ENCODE measurements at places on chromosomes 5 and 9.

DNA sequence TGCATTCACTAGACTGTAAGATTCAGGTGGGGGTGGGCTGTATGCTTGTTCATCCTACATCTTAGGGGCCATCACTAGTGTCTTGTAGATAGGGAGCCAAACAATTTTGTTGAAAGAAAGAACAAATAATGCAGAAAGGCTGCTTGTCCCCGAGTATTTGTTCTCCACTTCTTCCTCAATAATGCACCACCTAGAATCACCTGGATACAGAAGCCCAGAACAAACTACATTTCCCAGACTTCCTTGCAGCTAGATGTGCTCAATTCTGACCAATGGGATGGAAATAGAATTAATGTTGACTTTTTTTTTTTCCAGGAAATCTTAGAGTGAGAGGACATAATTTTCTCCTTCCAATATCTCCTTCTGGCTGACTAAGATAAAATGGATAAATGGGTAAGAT is 38.9 kb upstream of the TNFSF8 start:
- no peak for DNase-seq

DNA sequence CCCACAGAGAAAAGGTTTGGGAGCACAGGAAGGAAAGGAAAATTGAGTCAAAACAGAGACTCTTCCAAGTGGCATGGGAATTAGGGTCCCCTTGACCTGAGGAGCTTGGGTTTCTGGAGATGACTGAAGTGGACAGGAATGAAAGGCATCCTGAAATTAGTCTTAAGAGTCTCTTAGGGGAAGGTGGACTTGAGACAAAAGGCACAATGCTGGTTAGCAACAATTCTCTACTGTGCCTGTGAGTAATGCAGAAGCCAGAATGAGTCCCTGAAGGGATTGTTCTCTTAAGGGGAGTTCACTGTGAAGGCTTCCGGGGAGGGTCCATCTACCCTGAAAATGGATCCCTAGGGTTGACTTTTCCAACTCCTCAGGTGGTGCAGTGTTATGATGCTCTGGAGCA is 58.4 kb upstream of the FOXE1 start:
- DNase-seq, result no peak

GRCh38 chr5:68239487-68239886 is 23.9 kb downstream of the PIK3R1 start:
- DNase-seq, result peak; percentile 58

GRCh38 chr9:5582835-5583195 is 46.1 kb upstream of the RIC1 start:
- DNase-seq, result no peak

GRCh38 chr5:151383011-151383410 is 35.7 kb upstream of the SLC36A2 start:
- DNase-seq, result no peak

DNA sequence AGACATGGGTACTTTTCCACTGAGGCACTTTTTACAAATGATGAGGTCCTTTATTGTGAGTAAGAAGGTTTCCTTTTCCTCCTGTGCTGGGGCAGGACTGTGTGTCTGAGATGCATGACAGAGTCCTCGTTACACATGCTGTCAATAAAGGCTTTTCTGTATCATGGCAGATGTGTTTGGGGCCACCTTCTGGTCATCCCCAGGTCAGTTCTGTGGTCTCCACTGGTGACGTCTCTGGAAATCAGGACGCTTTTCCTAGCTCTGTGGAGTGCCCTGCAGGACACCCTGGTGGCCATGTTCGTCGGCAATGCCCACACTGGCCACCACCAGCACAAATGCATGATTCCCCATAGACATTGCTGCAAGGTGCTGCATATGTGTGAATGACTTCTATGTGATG is 2.8 kb downstream of the CMBL start:
- DNase-seq, result no peak

DNA sequence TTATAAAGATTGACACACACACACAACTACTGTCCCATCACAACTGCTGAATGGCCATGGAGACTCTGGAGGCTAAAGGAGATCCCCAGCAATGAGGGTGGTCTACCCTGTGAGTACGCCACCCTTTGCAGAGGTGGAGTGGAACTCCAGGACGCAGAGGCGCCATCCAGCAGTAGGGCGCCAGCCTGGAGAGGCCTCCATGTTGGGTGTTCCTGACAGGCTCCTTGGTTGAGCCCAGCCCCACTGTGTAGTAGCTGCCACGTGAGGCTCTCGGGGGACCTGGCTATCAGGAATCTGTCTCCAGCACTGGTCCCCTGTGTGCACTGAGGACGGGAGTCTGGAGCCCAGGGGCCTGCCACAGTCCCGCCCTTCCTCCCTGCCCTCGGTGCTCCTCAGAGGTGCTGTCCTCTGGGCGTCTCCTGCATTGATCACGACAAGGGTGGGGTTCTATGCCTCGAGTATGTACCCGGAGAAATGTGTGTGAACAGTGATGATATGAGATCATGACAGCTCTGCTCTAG is 72.3 kb downstream of the DAP start:
- DNase-seq, result no peak

- DNase-seq, result no peak
These were observed 339.2 kb downstream of the AGTPBP1 start for GRCh38 chr9:85402551-85402950.

DNA sequence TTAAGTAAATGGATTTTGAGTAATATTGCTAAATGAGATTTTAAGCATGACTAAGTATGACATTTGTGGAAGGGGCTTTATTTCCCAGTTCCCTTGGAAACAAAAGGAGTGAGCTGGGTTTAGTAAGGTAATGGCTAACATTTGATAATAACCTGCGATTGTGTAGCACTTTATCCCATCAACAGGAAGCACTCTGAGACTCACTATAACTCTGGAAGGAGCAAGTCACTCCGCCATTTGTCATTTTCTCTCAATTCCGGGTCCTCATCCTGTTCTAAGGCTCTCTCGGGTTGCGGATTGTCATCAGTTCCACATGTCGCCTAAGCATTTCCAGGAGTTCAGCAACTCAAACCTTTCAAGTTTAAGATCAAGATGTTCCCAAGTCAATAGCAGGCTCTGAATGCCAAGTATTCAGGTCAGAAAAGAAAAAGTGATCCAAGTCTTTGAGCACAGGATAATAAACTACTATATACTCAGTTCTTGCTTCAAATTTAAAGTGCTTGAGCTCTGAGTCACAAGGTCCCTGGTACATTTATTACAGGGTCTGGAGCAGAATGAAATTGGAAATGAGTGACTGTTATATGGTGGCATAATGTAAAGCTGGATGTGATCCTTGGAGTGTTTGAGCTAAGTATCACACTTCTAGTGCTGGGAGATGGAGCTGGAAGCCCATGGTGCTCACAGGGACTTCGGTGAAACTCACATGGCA is 39.3 kb downstream of the CAPSL start:
- DNase-seq, result no peak

GRCh38 chr5:40491644-40492043 is 188.1 kb upstream of the PTGER4 start:
- no peak for DNase-seq

GRCh38 chr5:90853750-90854149 is 295.2 kb downstream of the ADGRV1 start:
- DNase-seq, result no peak

DNA sequence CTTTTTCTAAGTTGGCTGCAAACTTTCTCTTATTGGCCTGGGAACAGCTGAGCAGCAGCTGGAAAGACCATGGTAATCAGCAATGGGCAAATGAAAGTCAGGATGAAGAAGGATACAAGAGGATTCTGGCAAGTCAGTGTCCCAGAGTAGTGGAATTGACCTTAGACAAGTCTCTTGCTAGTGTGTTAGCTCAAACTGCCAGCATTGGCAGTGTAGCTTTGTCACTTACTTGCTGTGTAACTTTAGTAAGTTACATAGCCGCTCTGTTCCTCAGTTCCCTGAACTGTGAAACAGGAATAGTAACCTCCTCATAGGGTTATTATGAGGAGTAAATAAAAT is 3.6 kb downstream of the ALDH1A1 start:
- DNase-seq, result no peak

DNA sequence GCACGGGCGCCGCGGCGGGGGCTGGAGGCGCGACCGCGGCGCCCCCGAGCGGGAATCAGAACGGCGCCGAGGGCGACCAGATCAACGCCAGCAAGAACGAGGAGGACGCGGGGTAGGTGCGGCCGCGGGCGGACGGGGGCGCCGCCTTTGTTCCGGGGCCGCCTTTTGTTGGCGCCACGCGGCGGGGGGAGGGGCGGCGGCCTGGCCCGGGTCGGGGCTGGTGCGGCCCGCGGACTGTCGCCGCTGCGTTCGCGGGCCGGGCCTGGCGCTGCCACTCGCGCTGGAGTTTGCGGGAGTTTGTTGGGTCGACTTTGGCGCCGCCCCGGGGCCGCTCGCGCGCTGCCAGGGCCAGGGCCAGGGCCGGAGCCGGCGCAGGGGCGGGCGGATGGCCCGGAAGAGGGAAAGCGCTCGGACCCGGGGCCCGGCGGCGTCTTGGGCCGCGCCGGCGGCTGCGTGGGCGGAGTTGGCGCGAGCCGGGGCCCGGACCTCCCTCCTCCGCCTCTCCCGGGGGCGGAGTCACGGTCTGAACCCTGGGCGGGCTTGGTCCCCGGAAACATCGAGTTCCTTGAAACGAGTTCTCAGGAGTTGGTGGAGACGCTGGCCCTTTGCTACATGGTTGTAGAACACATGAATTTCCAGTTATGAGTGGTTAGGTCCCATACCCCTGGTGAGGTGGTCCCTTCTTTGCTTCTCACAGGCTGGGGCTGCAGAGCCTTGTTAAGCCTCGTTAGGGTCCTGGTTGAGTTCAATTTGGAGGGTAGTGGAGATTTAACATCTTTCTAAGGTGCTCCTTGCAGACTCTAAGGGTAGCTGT is 809 bp downstream of the HNRNPAB start:
- DNase-seq, result peak; percentile 48

- DNase-seq, result no peak
These were observed 348.8 kb downstream of the SH3GL2 start for GRCh38 chr9:17927616-17928015.

DNA sequence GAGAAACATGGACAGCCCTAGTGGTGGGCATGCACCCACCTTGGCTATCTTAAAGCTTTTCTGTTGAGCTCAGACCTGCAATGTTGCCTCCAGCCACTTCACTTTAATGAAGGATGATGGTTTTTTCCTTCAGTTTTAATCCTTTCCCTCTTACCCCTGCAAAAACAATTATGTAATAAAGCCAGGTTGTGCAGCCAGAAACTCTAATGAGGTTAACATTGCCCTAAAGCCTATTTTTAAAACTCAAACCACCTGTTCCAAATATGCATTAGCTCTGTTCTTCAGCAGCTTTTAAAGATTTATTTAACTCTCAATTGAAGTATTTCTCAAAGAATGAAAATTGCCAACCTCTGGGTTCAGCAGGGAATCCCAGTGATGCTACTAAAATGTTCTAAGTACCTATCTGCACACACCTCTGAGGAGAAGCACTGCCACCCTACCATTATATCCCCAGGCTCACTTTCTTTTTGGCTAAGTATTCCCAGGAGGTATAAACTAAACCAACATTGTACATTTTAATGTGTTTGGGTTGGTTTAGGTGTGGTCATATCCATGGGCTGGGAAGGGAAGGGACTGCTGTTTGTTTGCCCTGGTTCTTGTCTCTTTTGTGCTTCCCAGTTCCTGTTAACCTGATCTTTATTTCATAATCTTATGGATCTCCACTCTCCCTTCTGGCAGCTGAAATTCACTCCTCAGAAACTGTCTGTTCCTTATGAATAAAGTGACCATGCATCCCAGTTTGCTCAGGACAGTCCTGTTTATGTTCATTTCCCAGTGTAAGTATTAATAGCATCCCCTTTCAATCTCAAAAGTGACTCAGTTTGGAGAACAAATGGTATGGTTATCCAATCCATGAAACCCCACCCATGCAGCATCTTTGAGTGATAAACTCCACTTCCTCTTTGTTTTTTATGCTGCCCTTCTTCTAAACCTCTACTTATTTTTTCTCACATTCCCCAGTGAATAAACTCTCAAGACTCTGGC is 251.7 kb downstream of the RAB3C start:
- DNase-seq, result no peak

GRCh38 chr5:44774279-44774880 is 34.4 kb upstream of the MRPS30 start:
- DNase-seq, result no peak

DNA sequence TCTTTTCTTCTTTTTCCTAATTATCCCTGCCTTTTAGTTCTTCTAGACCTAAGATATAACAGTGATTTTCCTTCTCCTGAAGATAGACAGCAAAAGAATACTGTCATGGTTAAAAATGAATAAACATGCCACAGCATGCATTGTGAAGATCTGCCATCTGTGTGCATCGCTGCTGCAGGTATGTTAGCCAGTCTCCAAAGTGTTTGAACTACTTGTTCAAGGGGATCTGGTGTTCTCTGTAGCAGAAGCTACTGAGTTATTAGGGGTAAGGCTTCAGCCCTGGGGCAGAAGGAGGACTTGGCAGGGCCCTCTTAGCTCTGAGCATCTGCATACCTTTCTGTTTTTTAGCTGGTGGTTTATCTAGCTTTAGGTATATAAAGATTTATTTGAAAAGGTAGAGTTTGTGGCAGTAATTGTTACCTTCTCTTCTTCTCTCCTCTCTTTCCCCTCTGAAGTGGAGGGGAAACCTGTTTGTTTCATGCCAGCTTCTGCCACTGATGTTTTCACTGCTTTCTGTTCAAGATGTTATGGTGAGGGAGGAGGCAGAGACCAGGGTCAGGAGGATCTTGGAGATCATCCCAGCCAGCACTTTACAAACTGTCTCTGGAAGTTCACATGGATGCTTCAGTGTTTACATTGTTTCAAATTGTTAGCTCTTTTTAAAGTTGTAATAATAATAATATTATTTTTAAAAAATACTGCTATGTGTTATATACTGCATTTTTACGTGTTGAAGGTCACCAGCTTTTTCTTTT is 25.2 kb downstream of the GALNT10 start:
- no peak for DNase-seq

DNA sequence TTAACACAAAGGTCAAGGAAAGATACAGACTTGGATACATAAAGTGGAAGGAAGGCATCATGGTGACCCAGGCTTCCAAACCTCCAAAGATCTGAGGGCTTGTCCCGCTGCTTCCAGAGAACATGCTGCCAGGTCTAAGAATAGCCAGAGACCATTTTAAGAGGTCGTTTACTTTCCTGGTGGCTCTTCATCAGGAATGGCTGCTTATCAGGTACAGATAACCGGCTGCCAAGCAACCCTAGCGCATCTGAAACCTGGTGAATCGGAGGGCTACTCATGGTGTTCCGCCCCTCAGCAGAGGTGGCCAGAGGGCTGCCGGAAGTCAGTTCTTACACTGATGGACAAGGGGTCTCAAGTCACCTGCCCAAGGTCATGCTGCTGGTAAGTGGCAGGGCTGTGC is 251.3 kb upstream of the DAP start:
- DNase-seq, result no peak

- DNase-seq, result no peak
These were observed 72.1 kb upstream of the XPA start for GRCh38 chr9:97769208-97769607.

DNA sequence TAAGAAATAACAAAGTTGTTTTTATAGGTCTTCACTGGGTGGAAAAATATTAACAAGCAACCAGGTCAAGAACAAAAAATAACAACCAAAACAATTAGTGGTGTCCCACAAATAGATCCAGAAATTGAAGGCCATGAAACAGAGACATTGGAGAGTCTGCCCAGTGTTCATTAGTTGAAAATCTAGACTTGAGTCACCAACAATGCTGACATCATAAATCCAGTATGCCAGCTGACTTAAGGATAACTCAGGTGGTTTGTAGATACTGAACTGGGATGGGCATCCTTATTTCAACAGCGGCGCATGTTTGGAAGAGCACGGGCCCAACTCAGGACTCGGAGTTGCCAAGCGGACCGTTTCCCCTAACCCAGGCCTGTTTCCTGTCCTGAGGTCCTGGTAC is 80.7 kb upstream of the TNFAIP8 start:
- DNase-seq, result no peak

GRCh38 chr5:1702318-1702717 is 97.3 kb downstream of the MRPL36 start:
- no peak for DNase-seq

- no peak for DNase-seq
These were observed 414.3 kb upstream of the PAPPA start for GRCh38 chr9:115739096-115739875.
